ENCODE measurements at places on chromosomes 7 and 10. TPM values are rescaled to one million over a fixed set of nuclear protein-coding genes. Genes with fewer than 3 reads are reported as not detected.

- DNase-seq: peak; percentile 89
Observed at GRCh38 chr10:110009736-110010475, 2.1 kb downstream of the ADD3 start.

- DNase-seq: no peak
Observed at GRCh38 chr7:129468087-129468486, 33.9 kb downstream of the STRIP2 start.

DNA sequence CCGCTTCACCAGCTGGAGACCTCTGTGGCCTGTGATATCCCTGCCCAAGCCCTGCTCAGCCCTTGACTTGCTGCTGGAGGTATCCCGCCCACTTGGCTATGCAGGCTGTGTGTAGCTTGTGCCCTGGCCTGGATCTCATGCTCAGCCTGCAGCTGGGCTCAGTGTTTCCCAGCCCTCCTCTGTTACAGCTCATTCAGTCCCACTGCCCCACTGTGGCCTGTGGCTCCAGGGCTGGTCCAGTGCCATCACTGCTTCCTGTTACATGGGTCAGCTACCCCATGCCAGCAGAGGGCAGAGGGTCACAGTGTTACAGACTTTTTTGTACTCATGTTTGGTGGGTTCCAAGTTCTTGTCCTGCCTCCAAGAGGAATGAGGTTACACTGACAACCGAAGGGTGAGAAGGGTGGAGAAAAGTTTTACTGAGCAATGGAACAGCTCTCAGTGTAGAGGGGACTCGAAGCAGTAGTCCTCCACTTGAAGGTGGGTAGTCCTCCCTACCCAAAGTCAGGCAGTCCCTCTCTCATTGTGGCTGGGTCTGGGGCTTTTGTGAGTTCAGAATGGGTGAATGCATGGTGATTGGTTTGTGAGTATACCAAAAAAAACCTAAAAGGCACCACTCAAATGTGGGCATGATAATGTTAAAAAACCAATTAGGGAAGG, 100.4 kb downstream of the ANKRD7 start:
- no peak for DNase-seq

- DNase-seq: no peak
Observed at GRCh38 chr7:66250711-66251110, 45.6 kb downstream of the TPST1 start.

DNA sequence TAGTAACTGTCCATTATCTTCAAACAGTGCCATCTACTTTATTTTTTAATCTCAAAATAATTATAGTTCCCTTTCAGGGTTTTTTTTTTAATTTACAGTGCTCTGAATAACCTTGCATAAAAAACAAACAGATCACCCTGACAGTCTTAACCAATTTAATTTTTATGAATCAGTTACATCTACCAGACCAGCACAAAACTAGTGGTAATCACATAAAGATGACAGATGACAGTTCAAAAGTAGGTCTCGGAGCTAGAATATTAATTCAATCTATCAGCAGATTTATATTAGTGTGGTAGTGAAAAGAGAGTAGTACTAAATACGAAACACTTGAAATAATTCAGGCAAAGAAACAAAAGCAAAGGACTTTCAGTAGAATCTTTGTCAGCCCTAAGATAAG, 53.9 kb downstream of the COL28A1 start:
- no peak for DNase-seq

DNA sequence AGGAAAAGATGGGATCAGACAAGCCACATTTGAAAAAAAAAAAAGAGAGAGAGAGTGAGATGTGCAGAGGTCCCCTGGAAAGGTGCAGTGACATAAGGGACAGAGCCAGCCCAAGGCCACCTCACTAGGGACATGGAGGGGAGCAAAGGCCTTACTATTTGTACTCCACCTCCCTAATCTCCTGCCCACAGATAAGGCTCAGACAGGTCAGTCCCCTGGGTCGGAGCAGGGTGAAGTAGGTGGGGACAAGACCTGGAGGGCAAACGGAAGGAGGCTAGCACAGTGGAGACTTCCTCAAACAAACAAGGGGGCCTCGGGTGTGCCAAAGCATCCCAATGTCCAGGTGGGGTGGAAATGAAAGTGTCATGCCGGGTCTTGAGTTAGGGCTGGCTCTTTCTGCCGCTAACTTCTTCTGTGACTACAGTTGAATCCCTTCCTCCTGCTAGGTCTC, 7.0 kb downstream of the PRF1 start:
- no peak for DNase-seq

GRCh38 chr10:29692121-29692539, 57.4 kb upstream of the SVIL start:
- DNase-seq: no peak

DNA sequence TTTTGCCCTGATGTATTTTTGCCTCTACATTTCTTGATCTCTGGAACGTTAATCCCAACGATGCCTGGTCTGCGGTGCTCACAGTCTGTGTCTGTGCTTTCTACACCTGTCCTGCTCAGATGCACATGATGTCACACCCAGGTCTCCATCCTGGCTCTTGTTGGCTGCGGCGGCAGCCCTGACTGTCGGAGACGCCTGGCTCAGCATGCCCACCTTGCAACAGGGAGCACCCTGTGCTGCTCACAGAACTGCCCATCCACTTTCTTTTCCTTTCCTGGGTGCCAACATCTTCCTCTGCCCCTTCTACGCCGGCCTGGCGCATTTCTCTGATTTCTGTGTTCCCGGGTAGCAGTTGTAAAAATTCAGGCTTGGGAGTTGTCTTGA, 106.2 kb downstream of the CUX1 start:
- no peak for DNase-seq

DNA sequence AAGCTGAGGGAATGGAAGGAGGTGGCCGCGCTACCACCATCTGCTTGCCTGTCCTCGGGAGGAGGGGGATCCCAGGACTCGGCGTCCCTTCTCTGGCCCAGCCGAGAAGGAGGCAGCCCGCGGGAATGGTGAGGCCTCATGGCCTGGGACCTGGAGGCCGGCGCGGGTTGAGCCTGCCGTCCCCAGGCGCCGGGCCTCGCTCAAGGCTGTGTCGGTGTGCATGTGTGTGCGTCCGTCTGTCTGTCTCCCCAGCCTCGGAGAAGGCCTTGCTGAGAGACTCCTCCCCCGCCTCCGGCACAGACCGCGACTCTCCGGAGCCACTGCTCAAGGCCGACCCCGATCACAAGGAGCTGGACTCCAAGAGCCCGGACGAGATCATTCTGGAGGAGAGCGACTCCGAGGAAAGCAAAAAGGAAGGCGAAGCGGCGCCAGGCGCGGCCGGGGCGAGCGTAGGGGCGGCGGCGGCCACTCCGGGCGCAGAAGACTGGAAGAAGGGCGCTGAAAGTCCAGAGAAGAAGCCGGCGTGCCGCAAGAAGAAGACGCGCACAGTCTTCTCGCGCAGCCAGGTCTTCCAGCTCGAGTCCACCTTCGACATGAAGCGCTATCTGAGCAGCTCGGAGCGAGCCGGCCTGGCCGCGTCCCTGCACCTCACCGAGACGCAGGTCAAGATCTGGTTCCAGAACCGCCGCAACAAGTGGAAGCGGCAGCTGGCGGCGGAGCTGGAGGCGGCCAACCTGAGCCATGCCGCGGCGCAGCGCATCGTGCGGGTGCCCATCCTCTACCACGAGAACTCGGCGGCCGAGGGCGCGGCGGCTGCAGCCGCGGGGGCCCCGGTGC, 1.3 kb downstream of the HMX3 start:
- DNase-seq: no peak

DNA sequence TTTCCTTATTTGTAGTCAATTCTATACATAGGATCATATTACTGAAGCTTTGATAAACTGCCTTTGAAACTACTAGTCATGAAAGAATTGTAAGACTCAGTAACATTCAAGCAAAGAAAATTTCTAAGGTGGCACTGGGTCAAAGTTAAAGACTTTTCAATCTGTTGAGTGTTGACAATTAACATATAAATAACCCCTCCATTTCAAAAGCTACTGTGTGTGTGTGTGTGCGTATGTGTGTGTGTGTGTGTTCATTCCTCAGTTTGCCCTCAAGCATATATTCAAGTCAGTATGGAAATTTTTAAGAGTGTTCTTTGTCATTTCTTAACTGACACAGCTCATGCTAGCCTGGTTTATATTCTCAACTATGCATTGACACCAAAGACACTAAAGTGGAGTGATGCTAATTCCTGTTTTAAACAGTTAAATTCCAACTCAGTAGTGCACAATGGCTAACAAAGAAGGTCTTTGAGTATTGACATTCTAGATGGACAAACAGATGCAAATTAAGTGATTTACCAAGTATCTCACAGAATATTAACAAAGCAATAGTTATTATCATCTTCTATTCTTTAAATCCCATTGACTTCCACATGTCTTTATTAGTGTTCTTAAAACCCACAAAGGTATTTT, 314.8 kb upstream of the GRM3 start:
- DNase-seq: no peak

DNA sequence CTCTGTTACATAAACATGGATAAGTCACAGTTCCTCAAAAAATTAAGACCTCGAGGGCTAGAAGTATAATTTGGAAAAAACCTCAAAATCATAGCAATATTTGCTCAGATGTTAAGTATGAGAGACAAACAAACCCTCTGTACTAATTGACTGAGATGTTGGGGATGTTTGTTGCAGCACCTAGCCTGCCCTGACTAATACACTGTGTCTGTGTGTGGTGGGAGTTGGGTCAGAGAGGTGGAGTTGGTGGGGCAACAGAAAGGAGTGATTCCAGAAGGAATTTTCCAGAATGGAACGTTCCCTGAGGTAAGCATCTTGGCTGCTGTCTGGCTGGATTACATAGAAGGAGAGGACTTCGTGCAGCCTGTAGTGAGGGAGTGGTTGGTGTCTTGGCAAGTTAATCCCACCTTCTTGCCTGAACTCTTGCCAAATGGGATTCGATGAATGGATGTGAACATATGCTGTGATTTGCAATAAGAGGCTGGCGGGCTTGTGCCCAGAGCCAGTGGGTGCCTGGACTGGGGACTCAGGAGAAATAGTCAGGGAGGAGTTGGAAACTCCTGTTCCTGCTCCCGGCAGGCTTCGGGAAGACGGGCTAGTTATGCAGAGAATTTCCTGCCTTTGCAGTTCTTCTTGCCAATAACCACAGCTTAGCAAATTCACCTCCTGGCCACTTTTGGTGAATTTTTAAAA, 9.3 kb upstream of the FAM180A start:
- DNase-seq: no peak

DNA sequence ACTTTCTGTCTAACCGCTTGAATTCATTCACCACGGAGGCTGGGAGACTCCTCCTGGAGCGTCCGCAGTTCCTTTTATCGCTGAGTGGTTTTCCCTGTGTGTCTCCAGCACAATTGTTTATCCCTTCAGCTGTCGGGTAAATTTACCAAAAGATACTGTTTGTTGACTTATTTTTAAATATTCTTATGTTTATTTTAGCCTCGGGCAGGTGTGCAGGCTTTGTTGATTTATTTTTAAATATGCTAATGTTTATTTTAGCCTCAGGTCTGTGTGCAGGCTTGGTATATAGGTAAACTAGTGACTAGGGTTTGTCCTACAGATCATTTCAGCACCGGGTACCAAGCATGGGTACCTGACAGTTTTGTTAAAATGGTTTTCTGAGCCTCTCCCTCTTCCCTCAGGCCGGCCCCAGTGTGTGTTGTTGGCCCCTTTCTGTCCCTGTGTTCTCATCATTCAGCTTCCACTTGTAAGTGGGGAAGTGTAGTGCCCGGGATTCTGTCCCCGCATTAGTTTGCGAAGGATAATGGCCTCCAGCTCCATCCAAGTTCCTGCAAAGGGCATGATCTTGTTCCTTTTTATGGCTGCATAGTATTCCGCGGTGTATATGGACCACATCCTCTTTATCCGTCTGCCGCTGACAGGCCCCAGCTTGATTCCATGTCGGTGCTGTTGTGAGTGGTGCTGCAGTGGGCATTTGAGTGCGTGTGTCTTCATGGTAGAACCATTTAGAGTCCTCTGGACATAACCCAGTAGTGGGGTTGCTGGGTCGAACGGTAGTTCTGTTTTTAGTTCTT, 5.3 kb downstream of the GET4 start:
- no peak for DNase-seq

DNA sequence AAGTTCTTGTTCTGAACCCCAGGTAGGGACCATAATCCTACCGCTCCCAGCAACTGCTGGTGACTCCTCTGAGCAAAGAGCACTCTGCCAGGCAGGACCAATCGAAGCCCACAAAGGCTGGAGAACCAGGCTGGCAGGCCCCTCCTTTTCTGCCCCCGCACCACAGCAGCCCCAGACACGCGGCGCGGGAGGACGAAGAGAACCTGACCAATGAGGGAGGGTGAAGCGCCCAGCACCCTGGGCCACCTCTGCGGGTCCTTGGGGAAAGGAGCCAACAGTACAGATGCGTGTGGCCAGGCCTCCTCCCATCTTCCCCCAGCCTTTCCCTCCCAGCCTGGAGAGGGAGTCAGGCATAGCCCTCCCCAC, 25.9 kb downstream of the CTBP2 start:
- no peak for DNase-seq

DNA sequence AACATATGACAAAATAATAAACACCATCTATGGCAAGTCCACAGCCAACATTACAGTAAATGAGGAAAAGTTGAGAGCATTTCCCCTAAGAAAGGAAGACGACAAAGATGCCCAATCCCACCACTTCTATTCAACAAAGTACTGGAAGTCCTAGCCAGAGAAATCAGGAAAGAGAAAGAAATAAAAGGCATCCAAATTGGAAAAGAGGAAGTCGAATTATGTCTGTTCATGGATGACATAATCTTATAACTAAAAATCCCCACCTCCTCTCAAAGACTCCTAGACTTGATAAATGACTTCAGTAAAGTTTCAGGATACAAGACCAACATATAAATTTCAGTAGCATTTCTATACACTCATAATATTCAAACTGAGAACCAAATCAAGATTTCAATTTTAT, 288.5 kb upstream of the POT1 start:
- DNase-seq: no peak

DNA sequence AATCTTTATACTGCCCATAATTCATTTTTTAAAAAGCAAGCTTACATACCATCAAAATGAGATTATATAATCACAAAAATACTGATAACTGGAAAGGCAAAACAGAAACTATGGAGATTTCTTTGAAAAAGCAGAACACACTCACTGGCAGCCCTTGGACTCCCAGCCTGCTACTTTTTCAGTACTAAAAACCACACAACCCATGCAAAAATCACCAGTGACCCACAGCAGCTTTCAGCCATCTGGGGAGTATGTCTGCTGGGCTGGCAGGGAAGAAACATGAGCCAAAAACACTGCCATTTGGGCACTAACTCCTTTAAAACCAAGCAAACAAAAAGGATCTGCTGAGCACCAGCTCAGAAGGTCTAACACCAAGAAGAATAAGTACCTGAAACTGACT, 80.0 kb upstream of the DDC start:
- no peak for DNase-seq

Gene SLC35B4
- polyA plus RNA-seq: 20.3 TPM

Gene DGKB
- polyA plus RNA-seq: not detected

Gene SLC39A12
- not detected for polyA plus RNA-seq

Gene TCTN3
- 59.1 TPM for polyA plus RNA-seq
